ENCODE measurements at places on chromosomes 4 and X.

DNA sequence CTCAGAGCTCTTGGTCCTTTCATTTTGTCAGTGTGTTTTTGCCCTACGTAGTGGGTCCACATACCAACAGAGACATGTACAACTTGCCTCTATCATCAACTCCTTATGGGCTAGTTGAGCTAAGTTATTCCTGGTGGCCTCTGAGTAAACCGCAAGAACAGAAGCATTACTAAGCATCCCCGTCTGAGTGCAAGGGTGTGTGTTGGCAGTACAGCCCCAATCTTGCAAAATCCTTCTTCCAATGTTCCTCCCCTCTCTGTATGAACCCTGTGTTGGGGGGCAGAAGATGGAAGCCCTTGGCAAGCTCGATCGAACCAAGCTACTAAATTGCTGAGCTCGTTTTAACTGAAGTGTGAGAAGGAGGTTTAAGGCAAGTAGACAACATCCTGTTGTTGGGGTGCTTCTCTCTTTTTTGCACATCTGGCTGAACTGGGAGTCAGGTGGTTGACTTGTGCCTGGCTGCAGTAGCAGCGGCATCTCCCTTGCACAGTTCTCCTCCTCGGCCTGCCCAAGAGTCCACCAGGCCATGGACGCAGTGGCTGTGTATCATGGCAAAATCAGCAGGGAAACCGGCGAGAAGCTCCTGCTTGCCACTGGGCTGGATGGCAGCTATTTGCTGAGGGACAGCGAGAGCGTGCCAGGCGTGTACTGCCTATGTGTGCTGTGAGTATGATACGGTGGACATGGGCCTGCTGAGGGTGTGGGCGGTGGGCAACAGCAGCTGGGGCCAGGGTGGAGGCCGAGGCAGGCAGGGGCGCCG is at the start of gene SH2D1A:
Gene SH2D1A (plus strand): TSS at position 447 of the 760 bp plus-strand sequence. CDS start 80 bp downstream, at position 527.
- DNase-seq = no peak

- DNase-seq = no peak
Observed at GRCh38 chrX:69314436-69315348, 149.4 kb upstream of the PJA1 start.

- DNase-seq = no peak
Observed at GRCh38 chrX:154333837-154334271, 38.3 kb downstream of the TKTL1 start.

GRCh38 chr4:5381961-5382441 is 326.4 kb downstream of the EVC2 start:
- no peak for DNase-seq

GRCh38 chr4:74045247-74045646 is 6.8 kb upstream of the CXCL3 start:
- DNase-seq = no peak

GRCh38 chrX:40207626-40208025 is 109.9 kb upstream of the BCOR start:
- no peak for DNase-seq

DNA sequence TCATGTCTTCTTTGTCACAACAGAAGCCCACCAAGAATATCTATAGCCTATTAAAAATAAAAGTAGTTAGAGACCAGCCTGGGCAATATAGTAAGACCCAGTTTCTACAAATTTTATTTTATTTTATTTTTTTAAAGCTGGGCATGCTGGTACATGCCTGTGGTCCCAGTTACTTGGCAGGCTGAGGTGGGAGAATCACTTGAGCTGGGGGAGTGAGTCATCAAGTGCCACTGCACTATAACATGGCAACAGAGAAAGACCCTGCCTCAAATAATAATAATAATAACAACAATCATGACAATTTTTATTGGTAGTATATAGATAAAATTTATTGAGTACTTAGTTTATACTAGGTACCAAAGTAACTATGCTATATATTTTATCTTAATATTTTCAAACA is 93.0 kb upstream of the NPFFR2 start:
- DNase-seq = no peak

DNA sequence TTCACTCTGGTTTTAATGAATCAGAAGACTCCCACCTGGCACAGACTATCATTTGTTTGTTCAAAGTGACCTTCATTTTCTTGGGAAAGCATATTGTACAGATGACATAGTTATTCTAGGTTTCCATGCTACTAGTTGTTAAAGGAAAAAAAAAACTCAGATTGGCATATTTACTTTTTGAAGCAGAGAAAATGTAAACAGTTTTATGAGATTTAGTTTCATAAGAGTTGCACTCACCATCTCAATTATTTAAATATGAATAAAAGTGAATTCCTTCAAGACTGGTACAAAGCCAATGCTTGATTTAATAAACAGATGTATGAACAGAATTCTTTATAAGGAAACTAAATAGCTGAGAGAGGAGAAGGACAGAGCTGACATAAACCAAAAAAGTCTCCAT is 280.3 kb upstream of the UGT8 start:
- DNase-seq = no peak

DNA sequence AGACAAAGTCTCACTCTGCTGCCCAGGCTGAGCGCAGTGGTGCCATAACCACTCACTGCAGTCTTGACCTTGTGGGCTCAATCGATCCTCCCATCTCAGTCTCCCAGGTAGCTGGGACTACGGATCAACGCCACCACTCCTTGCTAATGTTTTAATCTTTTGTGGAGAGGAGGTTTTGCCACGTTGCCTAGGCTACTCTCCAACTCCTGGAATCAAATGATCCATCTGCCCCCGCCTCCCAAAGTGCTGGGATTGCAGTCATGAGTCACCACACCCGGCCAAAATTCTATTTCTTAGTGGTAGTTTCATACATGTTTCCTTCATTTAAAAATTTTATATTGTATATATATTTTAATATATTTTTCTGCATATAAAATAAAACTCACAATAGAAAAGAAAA is 125.8 kb upstream of the CLNK start:
- DNase-seq = no peak

- DNase-seq = no peak
Observed at GRCh38 chr4:31908261-31908660, 1188.1 kb downstream of the PCDH7 start.

DNA sequence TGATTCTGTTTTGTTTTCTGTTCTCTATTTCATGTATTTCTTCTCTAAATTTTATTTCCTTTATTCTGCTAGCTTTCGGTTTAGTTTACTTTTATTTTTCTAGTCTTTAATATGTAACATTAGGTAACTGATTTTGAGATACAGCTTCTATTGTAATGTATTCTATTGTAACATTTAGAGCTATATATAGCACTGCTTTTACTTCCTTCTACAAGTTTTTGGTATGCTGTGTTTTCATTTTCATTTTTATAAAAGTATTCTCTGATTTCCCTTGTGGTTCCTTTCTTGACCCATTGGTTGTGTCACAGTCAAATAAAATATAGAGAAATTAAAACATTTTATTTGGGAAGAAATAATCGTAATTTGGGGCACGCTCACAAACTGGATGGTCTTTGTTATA is 13.9 kb upstream of the CT47A1 start:
- no peak for DNase-seq

GRCh38 chr4:122952028-122952427 is 29.6 kb upstream of the NUDT6 start:
- no peak for DNase-seq

GRCh38 chrX:118627084-118627758 is 100.2 kb upstream of the IL13RA1 start:
- DNase-seq = no peak

DNA sequence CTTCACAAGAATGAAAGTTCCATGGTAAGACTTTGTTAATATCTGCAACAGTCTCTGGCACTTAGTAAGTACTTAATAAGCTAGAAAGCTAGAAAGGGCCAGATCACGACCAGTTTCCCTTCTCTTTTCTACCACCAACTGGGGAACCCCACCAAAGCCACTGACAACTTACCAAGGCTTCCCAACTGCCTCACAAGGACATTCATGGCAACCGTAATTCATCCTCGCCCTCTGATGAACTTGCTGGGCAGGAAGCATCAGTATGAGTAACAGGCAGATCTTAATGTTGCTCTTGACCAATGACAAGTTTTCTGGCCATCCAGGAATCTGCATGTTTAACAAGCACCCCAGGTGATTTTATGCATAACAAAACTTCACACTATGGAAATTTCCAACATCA is 23.2 kb upstream of the ZCCHC13 start:
- DNase-seq = no peak

GRCh38 chr4:169107528-169107927 is 97.5 kb upstream of the CBR4 start:
- DNase-seq = no peak

DNA sequence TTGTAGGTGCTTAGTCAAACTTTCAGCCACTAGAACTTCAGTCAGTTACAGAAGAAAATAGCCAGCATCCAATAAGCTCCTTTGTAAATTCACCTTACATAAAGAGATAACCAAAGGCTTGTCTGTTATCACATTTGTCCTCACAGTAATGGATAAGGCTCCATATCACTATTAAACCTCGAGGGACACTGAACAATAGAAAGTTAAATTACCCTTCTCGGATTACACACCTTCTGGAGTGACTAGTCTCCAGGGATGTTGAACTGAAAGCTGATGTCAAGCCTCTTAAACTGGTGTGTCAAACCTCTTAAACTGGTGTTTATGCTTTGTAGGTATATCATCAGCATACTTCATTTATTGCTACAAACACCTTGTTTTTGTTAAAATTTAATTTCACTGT is 639.0 kb downstream of the CENPC start:
- no peak for DNase-seq

DNA sequence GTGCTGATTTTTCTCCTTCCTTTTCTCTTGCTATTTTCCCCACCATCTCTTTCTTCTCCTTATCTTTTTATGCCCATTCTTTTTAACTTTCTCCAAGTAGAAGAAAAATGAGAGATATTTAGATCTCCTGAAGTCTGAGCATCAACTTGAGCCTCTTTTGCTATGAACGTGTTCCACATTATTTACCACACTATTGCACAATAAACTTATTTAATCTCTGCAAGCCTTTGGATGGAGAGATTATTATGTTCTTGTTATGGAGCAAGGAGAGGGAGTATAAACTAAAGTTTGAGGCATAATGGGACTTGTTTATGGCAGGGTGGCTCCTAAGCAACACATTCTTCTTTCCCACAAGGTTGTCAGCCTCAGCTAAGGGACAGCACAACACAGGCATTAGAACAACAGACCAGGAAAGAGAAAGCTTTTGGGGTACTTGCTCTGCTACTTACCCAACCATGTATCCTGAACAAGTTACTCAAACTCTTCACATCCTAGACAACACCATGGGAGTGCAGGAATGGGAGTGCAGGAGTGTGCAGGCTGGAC is 365.5 kb upstream of the BOD1L1 start:
- no peak for DNase-seq

GRCh38 chrX:112254896-112255295 is 172.3 kb upstream of the TRPC5 start:
- no peak for DNase-seq

DNA sequence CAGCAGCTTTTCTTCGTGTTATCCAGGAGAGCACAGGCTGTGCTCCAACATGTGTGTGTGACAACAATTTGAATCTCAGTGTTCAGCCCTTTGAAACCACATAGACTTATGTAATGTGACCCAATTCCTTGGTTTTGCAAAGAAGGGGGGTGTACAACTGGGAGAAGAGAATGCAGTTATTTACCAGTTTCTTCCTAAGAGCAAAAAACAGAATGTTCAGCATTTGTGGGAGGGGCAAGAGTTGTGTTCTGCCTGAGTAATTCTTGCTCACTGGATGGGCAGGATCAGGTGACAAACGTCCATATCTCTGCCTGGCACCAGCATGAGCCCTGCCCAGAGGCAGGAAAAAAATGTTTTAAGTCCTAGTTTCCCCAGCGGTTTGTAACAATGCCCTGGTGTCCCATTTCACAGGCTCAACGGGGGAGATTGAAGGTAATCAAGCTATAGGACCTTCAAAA is 72.0 kb downstream of the PRPS1 start:
- peak; percentile 58 for DNase-seq

GRCh38 chr4:119103263-119103662 is 32.4 kb upstream of the MYOZ2 start:
- no peak for DNase-seq

DNA sequence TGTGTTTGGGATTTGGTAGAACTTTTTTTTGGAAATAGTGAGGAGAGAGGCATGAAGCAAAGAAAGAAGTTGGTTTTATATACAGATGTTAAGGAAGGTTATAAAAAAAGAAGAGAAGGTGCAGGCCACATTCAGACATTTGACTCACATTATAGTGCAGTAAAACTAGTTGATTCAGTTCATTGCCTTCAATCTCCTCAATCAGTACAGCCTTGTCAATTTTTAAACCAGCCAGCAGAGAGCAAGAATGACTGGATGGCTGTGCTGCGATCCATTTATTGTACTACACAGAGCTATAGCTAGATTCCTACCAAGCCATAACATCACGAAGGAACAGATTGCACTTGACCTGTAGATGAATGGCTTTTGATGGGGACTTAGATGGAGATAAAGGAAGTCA is 79.7 kb upstream of the LSM6 start:
- no peak for DNase-seq

DNA sequence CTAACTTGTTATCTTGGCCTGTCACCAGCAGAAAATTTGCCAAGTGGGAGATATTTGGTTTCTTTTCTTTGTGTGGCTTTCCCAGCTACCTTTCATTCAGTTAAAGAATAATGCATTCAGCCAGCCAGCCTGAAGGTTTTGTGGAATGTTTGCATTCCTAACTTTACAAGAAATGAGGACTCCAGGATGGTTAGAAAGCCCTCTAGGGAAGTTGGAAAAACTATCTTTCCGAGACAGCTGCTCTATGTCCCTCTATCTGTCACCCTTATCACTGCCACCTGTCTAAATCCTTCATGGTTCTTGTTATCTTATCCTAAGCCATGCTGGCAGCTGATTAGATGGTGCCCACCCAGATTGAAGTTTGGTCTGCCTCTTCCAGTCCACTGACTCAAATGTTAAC is 384.2 kb downstream of the SH3BGRL start:
- DNase-seq = no peak

DNA sequence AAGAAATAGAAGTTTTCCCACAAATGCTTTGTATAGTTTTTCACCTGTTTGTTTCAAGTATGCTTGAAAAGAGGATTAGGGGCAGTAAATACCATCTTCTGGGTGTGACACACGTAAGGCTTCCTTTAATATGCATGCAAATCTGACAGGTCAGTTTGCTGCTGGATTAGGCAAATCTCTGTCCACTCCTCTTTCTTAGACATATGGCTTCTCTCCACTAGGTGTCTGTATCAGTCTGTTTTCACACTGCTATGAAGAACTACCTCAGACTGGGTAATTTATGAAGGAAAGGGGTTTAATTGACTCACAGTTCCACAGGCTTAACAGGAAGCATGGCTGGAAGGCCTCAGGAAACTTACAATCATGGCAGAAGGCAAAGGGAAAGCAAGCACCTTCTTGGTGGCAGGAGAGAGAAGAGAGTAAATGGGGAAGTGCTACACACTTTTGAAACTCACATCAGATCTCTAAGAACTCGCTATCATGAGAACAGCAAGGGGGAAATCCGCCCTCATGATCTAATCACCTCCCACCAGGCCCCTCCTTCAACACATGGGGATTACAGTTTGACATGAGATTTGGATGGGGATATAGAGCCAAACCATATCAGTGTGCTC is 66.9 kb downstream of the TAB3 start:
- no peak for DNase-seq
